ENCODE measurements at places on chromosomes 16 and 17.

- no peak for DNase-seq
Observed at GRCh38 chr17:31275116-31275515, 21.9 kb downstream of the OMG start.

GRCh38 chr17:38676706-38677504 lies 2.1 kb upstream of the EPOP start:
- peak; percentile 72 for DNase-seq

- no peak for DNase-seq
Observed at GRCh38 chr16:58670177-58670576, 14.4 kb downstream of the SLC38A7 start.

DNA sequence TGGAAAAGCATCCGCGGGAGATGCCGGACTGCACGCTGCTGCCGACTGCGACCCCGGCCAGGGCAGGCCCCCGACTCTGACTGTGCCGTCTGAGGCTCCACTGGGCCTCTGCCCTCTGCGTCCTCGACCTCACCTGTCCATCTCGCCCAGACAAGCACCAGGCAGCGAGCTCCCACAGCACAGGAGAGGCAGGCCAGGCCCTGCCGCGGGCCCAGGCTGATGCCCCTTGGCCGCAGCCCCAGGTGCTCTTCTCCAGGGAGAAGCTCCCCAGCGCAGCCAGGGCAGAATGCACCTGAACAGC lies 98.1 kb upstream of the DNAH17 start:
- no peak for DNase-seq

DNA sequence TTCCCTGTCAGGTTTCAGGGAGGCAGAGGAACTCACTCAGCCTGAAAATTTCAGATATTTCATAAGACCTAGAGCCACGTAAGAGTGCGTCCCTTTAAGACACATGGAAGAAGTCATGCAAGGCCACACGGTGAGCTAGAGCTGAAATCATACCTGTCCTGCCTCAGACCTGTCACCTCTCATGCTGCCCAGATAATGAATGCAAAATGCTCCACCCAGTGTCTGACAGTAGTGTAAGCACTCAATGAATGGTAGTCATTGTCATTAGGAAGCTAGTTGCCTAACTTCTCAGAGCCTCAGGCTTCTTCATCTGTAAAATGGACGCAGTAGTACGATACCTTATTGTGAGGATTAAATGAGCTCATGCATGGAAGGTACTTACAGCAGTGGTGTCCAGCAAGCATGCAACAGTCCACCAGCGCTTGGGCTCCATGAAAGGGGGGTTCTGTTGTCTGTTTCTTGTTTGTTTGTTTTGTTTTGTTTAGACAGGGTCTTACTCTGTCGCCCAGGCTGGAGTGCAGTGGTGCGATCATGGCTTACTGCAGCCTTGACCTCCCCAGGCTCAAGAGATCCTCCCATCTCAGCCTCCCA lies 60.7 kb downstream of the WSB1 start:
- DNase-seq: no peak

GRCh38 chr17:41682631-41683030 lies 6.1 kb upstream of the EIF1 start:
- DNase-seq: no peak

DNA sequence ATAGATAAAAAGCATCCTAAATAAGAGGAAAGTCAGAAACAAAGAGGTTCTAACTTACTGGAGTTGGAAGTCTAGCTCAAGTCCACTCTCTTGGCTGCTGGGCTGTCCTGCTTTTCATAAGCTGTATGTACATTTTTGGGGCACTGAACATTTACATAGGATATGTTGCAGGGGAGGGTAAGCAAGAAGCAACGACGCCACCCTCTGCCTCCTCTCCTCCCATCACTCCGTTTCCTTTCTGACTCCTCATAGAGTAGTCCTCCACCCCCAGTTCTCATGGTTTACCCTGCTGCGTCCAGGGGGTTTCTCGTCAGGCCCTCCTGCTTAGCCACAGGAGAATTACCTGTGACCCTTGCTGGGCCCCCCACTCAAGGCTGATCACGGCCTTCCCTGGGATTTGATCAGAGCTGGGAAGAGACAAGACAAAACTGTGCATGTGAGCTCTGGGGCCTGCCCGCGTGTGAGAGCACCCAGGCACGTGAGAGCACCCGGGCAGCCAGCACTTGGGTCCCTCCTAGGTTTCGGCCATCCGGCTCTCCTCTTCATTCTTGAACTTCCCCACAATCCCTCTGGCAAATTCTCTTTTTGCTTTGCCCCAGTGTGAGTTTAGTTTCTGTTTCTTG lies 37.1 kb downstream of the TMEM11 start:
- no peak for DNase-seq

DNA sequence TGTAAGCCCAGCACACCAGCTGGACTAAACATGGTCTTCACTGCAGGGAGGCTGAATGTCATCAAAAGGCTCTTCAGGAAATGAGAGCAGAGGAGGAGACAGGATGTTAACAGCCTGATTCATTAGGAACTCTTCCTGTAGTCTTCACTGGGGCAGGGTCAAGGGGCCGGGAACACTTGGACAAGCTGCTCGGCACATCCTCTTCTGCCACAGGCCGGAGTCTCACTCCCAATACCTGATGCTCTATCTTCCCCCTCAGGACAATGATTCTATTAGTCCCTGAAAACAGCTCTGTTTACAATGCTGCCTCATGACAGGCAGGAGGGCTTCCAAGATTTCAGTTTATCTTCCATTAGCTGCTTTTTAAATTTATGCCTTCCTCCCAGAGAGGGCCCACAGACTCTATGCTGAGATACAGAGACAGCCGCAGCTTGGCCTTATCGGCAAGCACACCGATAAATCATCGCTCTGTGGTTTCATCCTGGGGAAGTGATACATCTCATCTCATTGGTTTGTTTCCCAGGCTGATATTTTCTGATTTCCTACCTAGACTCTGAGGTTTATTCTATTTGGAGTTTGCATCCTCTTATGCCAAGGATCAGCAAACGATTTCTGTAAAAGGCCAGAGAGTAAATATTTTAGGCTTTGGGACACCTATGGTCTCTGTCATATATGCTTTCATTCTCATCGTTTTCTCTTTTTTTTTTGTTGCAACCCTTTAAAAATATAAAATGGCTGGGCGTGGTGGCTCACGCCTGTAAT lies 214.0 kb upstream of the ASIC2 start:
- no peak for DNase-seq

GRCh38 chr17:55624772-55625433 lies 97.8 kb downstream of the TMEM100 start:
- DNase-seq: no peak

DNA sequence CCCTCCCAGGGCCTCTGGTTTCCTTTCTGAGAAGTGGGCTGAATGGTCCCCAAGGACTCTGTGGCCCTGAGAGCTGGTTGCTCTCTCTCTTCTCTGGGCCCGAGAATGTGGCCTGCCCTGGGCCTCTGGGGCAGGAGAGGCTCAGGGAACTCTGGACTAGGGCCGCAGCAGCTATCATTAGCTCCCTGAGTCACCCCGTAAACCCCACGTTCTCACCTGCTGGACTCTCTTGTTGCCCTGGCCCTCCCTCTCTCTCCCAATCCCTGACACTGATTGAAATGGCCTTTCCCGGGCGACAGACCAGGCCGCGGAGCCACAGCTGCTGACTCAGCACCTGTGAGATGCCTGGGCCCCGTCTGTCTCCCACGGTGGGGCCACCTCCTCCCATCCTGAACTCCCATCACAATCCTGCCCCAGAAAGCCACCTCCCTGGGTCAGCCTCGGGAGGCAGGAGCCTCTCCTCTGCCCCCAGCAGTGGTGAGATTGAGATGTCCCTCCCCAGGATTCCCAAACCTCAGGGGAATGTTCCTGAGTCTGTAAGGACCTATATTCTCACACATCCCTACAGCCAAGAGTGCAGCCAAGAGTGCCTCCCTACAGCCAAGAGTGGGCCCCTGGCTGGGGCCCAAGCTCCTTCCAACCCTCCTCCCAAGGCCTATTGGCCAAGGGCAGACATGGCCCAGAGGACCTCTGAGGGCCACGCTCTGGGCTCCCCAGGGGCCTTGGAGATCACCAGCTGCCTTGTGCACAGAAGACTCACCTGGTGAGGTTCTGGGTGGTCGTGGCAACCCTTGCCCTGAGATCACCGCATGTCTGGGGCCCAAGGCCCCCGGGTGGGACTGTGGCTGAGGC lies 470 bp downstream of the TRPV3 start:
- no peak for DNase-seq

Data from NCI-H1092 (cell line).